ENCODE measurements at places on chromosomes 2 and 18.

DNA sequence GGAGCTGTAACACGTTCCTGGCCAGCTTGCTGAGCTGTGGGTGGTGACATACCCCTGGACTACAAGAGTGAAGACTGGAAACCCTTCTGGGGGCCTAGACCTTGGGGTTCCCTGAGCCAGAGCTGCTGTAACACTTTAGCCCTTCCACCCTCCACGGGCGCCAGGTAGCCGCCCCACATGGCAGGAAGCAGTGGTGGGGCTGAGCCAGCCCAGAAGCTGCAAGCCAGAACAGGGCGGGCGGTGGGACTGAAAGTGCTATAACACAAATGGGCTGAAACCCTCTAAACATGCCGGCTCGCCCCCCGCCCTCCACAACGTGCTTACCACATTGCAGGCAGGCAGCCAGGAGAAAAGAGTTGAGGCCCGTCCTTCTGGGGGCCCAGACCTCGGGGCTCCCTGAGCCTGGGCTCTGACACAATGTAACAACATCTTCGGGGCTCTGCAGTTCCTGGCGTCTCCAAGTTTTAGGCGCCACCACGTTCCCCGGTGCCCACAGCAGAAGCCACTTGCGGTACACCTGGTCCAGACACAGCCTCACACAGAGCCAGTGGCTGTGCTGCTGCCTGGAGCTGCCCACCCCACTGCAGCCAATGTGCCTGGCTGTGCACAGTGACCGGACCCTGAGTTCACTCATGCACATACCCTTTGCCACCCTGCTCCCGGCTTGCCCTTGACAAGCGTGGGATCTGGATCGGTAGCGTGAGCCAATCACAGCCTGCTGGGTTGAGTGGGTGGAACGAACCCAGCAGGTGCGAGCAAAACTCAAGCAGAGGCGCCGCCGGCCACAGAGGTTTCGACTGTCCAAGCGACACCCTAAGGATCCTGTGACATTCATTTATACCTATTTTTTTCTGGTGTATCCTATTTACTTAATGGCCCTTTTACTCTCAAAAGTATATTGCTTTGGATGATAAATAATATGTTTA is 127.4 kb upstream of the FHL2 start:
- DNase-seq: no peak

- no peak for DNase-seq
These were observed 12.5 kb upstream of the HAAO start for GRCh38 chr2:42804891-42805290.

DNA sequence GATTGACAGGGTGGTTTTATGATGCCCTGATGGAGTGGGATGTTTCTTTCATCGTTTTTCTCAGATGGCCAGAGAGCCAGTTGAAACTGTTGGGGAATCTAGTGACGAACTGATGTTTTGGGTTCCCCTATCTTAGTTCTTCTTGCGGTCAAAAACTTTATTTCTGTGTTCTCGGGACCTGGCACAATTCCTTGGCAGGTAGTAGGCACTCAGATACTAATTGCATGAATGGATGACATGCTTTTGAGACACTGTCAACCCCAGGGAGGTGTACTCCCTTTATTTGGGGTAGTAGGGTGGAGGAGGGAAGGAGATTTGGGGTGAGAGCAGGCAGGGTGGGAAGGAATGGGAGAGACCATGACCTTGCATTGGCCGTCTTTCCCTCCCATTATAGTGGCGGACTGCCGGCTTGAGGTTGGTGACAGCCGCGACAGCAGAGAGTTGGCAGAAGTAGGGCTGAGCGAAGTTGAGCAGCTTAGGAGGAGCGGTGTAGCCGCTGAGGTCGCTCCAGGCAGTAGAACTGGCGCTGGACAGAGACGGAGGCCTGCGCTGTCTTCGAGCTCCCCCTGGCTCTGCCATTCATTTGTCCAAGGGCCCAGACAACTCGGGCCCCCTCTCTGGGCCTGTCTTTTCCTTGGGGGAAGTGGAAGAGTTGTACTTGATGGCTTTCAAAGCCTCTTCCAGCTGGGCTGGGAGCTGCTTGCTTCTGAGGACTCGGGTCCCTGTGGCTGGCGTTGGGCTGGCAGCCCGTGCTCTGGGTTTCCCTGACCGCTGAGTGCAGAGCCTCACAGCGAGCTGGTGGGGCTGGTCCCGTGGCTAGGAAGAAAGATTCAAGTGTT is 2.6 kb downstream of the TET3 start:
- no peak for DNase-seq

GRCh38 chr2:152525277-152525838 is 190.4 kb downstream of the FMNL2 start:
- no peak for DNase-seq

- DNase-seq: no peak
These were observed 42.5 kb downstream of the DAPL1 start for GRCh38 chr2:158837645-158838044.

DNA sequence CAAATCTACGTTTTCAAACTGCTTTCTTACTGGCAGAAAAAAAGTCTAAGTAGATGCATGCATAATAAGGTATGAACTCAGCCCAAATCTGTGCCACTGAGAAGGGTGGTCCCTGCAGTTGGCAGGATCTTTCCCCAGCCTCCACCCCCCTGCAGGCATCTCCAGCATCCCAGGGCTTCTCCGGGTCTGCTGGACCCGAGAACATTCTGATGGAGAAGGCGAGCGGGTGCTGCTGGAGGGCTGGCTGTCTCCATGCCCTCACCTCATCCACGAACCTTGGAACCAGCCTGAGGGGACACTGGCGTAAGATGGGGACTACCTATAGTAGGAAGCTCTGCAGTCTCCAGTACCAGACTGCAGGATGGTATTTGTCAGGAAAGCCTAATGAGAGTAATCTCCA is 198.9 kb downstream of the HDAC4 start:
- DNase-seq: no peak

DNA sequence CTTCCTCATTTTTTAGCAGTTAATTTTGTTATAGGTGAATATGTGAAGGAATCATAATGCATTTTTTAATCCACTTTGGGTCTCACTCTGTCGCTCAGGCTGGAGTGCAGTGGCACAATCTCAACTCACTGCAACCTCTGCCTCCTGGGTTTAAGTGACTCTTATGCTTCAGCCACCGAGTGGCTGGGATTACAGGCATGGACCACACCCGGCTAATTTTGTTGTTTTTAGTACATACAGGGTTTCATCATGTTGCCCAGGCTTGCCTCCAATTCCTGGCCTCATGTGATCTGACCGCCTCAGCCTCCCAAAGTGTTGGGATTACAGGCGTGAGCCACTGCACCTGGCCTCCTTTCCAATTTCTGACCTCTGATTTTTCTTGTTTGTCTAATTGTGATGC is 17.7 kb downstream of the SCYGR5 start:
- DNase-seq: no peak

GRCh38 chr18:22681908-22682307 is 251.2 kb upstream of the RBBP8 start:
- no peak for DNase-seq

- DNase-seq: no peak
These were observed 345.2 kb upstream of the SLC8A1 start for GRCh38 chr2:40797120-40797519.

- DNase-seq: no peak
These were observed 488.9 kb downstream of the PLCL1 start for GRCh38 chr2:198293281-198293680.

DNA sequence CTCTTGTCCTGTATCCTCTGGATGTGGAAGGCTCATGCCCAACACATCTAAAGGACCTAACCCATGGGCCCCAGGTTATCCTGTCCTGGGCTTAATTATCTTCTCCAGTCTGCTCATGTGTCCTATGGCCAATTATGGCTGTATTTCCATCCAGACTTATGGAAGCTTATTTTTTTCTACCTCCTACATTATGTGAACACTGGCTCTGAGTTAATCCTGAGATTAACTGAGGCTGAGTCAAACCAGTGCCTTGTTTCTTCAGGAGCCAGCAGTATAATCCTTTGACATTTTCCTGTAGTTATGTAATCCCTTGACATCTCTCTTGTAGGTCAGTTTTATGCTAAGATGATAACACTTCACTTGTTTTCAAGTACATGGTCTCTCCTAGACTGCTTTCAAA is 213.6 kb downstream of the PMAIP1 start:
- DNase-seq: no peak

DNA sequence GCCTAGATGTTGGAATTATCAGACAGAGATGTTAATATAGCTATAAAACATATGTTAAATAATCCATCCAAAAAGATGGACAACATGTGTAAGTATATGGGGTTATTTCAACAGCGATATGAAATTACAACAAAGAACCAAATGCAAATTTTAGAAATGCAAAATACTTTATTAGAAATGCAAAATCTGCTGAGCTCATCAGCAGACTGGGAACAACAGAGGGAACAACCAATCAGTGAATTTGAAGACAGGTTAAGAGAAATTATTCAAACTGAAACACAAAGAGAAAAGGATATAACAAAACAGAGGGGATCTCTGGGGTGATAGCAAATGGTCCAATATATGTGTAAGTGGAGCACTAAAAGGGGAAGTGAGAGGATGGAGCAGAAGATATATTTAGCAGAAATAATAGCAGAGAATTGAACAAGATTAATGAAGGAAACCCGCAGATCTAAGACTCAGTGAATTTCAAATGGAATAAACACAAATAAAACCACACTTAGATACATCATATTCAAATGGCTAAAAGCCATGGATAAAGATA is 13.5 kb upstream of the HS6ST1 start:
- DNase-seq: no peak

GRCh38 chr2:3603536-3604206 is 8.8 kb downstream of the COLEC11 start:
- DNase-seq: no peak

DNA sequence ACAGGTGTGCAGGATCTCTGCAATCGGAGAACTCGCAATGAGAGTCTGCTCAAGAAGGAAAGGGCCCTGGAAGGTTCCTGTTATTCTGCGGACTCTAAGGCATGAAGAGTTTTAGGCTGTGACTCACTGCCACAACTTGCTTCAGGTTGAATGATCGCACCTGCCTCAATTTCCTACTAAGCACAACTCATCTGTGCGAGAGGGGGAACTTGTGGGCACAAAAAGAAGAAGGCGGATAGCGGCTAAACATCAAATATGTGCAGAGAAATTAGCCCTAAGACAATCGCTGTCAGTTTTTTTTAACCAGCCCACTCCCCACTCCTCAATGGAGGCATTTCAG is 14.0 kb upstream of the CREG2 start:
- no peak for DNase-seq

- DNase-seq: no peak
These were observed 414.7 kb upstream of the SPRED2 start for GRCh38 chr2:65846989-65847678.

DNA sequence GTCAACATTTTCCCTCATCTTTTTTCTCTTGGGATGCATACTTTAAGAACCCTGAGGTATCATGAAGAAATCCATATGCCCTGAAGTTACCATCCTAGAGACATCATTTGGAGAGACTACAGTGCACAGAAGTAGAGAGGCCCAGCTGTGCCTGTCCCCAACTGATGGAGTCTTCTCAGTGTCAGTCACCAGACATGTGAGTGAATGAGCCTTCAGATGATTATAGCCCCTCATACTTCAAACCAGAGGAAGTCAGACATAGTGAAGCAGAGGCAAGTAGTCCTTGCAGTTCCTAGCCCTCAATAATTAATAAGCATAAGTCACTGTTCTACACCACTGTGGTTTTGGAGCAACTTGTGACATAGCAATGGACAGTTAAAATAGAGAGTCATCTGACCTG is 194.4 kb upstream of the ITGA4 start:
- no peak for DNase-seq

DNA sequence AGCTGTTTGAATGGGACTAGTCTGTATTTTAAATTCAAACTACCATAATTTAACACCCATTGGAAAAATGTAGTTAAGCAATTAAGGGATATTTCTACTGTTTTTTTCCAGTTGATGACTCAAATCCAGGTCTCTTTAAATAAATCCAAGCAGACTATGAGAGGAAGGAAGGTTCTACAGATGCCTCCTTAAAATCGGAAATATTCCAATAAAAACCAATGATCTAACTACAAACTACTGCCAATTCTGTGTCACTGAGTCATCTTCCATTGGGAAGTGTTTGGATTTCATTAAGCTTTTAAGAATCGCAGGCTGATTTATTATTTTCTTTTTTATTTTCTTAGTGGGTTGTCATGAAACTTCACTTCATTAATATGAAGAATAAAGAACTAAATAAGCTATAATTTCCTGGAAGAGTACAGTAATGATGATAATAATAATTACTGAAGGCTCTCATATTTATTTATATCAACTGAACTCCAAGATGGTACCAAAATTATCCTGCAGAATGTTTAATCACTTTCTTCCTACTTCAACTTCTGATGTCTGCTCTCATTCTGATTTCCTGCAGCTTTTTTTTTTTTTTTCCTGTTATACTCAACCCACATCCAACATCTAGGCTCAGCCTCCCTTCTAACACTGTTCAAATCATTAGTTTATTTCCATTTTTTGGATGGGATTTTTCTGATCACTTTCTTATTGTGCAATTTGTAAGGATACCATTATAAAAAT is 166.3 kb upstream of the FN1 start:
- no peak for DNase-seq

DNA sequence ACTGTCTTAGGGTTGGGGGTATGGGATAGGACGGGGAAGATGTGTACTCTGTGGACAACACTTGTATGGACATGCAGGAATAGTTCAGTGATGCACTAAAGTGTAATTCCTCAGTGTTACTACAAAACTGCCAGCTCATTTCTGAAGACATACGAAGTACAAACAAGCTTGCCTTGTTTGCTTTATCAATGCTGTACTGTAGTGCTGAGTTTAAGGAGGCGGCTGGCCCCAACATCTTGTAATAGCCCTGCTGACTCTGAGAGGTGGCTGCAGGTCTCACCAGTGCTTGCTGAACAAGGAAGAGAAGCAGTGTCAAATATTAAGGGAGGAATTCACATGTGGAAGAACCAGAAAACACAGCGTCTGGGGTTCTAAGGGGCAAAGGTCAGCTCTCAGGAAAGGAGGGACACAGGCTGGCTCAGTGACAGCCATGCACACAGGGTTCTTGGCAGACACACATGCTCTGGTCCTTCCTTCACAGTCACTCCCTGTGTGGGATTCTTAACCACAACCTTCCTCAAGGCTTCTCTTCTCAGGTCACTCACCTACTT is 39.8 kb upstream of the EVA1A start:
- no peak for DNase-seq

GRCh38 chr18:78247615-78248289 is 731.9 kb upstream of the SALL3 start:
- no peak for DNase-seq

DNA sequence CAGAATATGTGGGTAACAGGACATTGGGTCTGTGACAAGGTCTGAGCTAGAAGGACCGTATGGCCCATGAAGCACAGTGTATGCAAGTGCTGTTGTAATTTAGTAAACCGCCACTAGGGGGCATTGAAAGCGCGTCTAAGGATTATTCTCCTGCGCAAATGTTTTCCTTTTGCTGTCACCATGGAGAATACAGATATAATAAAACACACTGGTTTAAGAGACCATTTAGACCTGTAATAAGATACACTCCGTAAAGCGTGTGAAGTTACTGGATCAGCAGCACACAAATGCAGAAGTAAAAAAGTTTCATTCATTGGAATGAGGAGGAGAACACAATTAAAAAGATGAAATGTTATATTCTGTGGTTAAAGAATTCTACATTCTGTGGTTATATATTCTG is 272.4 kb downstream of the AGAP1 start:
- DNase-seq: no peak

GRCh38 chr2:150007815-150008430 is 420.3 kb upstream of the MMADHC start:
- no peak for DNase-seq

Data from NCI-H1417 treated with DMSO at 0.1 percent for 48 hours (cell line).